ENCODE measurements at places on chromosomes 2 and 18.

GRCh38 chr2:112889976-112890375 lies 21.0 kb upstream of the IL37 start:
- DNase-seq, result no peak

DNA sequence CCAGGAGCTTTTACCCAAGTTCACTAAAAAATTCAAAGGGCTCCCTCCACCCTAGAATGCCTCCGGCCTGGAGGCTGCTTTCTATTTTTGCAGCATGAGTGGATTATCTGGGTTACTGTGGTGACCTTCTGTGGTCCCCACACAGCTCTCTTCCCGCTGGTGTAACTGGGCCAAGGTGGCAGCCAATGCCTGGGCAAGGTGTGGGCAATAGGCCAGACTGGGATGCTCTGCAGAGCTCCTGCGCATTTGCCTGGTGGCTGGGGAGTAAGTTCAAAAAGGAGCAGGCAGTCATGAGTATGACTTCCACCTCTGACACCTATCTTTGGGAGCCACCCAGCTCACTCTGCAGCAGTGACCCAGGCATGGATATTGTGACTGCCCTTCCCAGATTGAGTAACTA lies 130.5 kb upstream of the SPRED2 start:
- DNase-seq, result no peak

DNA sequence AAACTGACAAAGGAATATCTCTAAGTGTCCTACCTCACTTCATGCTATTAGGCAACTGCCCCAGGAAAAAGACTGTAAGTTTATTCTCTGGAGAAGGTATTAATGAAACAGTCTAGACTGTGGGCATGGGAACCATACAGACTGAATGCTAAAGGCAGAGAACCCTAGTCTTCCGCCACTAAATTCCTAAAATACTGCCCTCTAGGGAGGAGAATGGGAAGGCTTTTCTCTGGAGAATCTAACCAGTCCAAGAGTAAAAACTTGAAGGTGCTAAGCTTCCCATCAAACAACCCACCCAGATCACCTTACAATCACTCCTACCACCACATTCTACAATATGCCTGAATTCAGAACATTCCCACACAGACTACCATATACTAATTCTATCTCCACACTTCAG lies 3.4 kb downstream of the SRBD1 start:
- DNase-seq, result no peak

DNA sequence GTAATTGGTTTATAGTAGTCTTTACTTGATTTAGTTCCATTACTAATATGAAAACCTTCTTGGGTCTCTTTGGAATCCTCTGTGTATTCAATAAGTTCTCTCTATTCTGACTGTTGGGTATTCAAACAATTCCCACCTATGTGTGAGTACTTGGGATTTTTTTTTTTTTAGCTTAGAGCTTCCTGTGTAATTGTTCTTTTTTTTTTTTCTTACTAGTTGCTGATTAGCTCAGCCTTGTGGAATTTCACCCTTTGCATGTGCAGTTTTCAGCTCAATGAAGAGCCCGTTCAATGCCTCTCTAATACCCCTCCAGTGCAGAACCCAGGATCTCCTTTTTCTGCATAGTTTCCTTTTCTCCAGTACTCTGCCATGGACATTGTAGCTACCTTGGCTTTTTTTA lies 339.1 kb upstream of the GALNT5 start:
- DNase-seq, result no peak

- no peak for DNase-seq
Measured at GRCh38 chr2:232667989-232668583, 29.0 kb upstream of the GIGYF2 start.

- DNase-seq, result no peak
Measured at GRCh38 chr18:38751211-38751610, 1185.6 kb upstream of the CELF4 start.

- no peak for DNase-seq
Measured at GRCh38 chr2:190578158-190579057, 43.9 kb upstream of the NEMP2 start.

All from NCI-H1048 (cell line).